ENCODE measurements at places on chromosomes 1 and 21. TPM values are rescaled to one million over a fixed set of nuclear protein-coding genes. Genes with fewer than 3 reads are reported as not detected.

- peaks cover 6% of the 10 kb centered on the region for H3K4me1 ChIP-seq
- no peaks in the 10 kb centered on the region for H3K36me3 ChIP-seq
- DNase-seq: peak; percentile 27
- H3K4me3 ChIP-seq: peak within 1 kb of the TSS; percentile 29
Measured at GRCh38 chr1:22143065-22144033, at the start of gene WNT4. Gene WNT4 (minus strand): TSS chr1:22143097. CDS start chr1:22142922, 175 bp downstream.

DNA sequence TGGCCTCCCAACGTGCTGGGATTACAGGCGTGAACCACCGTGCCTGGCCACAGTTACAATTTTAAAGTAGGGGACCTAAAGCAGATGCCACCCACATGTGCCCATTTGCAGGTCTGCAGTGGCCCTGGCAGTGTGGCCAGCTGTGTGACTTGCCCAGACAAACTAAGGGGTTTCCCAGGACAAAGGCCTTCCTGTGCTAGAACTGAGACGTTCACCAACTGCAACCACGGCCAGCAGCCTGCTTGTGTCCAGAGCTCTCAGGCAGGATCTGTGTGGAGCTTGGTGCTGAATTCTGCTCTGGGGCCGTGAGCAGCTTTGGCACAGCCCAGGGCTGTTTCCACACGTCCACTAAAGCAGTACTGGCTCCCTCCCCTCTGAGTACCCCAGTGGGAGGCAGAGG is 10.6 kb upstream of the PTTG1IP start:
- H3K4me1 ChIP-seq: peaks cover 21% of the 10 kb centered on the region
- H3K36me3 ChIP-seq: peaks cover 2% of the 10 kb centered on the region
- no peak overlapping the region for H3K4me3 ChIP-seq
- H3K27ac ChIP-seq: no peak overlapping the region

DNA sequence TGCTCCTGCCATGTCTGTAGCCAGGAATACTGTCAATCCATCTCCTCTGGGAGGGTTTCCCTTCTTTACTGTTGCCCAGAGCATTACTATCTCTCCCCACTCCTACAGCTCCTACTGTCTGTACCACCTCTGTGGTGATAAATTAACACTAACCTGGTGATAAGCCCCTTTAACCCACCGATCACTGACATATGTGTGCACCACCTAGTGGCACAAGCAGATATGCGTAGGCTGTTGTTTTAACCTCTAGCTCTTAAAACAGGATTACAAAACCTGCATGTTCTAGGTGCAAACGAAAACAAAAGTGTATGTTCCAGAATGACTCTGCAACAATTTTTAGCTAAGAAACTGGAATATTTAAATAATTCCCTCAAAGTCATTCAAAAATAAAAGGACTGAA is 93.9 kb upstream of the BEND5 start:
- H3K27me3 ChIP-seq: peaks cover 1% of the 10 kb centered on the region
- no peaks in the 10 kb centered on the region for H3K4me1 ChIP-seq
- no peak overlapping the region for H3K4me3 ChIP-seq
- no peak for DNase-seq

- no peak overlapping the region for H3K4me3 ChIP-seq
- H3K4me1 ChIP-seq: peaks cover 4% of the 10 kb centered on the region
- DNase-seq: no peak
- H3K36me3 ChIP-seq: no peaks in the 10 kb centered on the region
Measured at GRCh38 chr1:8746554-8746953, 70.9 kb downstream of the RERE start.

DNA sequence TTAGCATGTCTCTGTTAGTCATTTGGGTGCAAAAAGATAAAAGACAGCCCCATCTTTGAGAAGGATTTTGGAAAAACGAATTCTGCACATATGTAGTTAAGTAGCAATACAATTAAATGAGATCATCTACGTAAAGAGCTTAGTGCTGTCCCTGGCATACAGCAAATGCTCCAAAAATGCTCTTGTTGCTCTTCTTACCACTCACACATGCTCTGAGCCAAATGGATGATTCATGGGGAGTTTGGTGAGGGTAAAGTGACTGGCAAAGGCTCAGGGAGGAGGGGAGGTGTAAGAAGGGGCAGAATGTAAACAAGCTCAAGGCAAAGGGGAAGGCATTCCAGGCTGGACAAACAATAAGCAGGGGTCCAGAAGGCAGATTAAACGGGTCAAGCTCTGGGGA is 191.9 kb downstream of the AK5 start:
- no peaks in the 10 kb centered on the region for H3K4me1 ChIP-seq
- H3K27me3 ChIP-seq: no peaks in the 10 kb centered on the region
- H3K36me3 ChIP-seq: peaks cover 5% of the 10 kb centered on the region

DNA sequence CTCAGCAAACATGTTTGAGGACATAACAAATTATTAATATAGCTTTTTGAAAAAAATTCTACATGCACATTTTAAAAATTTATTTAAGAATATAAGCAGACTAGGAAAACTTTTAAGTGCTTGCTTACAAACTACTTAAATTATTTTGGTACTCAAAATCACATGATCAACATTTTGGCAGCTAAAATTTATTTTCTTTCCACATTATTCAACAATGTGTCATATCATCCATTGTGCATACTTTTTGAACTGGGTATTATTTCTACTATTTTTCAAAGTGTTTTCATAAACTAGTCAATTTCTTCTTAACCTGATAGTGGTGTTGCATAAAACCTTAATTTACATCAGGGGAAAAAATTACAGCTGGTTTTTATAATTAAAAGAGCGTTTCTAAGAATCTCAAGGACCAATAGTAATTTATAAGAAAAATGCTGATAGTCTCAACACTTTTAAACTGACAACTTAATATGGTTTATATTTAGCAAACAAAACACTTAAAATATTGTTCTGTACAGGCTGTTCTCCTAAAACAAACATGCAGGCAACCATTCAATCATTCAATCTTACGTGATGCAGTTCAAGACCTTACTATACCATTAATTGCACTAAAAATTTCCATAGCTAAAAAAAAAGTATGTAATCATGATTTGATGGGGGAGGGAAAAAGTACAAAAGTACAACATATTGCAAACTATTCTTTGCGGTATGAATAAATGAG is 105.0 kb downstream of the GPATCH2 start:
- no peak for DNase-seq
- no peak overlapping the region for H3K27ac ChIP-seq
- H3K4me3 ChIP-seq: no peak overlapping the region
- H3K27me3 ChIP-seq: no peaks in the 10 kb centered on the region

DNA sequence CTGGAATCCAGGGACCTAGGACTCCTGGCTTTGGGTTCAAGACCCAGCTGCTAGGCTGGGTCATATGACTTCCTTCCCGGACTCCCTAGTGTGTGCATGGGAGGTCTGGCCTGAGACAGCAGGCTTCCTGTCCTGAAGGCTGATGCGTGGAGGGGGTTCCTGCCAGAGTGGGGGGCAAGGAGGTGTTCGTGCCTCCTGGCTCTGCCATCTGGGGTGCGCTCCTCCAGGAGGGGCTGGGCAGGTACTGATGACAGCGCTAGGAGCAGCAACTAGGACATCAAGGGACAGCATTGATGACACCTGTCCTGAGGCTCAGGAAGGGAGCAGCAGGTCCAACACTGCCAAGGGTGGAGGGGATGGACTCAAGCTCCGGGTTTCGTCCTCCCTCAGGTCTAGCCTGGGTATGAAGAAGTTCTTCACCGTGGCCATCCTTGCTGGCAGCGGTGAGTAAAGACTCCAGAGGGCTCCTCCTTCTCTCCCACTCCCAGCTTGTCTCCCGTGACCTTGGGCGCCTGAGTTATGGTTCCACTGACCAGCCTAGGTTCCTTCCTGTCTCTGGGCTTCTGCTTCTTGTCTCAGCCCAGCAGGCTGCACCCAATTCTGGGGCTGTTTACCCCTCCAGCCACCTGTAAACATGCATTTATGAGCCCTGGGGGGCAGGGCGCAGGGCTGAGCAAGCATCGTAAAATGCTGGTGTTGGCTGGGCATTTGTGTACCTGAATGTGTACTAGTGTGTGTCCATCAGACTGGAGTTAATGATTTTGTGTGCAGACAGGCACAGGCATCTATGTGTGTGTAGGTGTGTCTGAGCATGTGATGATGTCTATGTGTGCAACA is 871 bp downstream of the PLA2G2F start:
- H3K4me1 ChIP-seq: no peaks in the 10 kb centered on the region
- no peak overlapping the region for H3K4me3 ChIP-seq
- H3K36me3 ChIP-seq: no peaks in the 10 kb centered on the region
- no peak overlapping the region for H3K27ac ChIP-seq
- H3K27me3 ChIP-seq: peaks cover 8% of the 10 kb centered on the region

DNA sequence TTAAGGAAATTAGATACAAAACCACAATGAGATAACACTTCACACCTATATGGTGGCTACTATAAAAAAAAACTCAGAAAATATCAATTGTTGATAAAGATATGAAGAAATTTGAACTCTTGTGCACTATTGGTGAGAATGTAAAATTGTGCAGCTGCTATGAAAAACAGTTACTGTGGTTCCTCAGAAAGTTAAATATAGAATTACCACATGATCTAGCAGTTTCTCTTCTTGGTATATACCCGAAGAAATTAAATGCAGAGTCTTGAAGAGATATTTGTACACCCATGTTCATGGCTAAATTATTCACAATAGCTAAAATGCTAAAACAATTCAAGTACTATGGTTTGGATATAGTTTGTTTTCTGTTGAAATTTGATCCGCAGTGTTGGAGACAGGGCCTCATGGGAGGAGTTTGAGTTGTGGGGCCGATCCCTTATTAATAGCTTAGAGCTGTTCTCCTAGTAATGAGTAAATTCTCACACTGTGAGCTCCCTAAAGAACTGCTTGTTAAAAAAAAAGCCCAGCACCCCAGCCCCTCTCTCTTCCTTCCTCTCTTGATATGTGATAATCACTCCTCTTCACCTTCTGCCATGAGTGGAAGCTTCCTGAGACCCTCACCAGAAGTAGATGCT is 1412.1 kb downstream of the PLA2G4A start:
- H3K27ac ChIP-seq: no peak overlapping the region
- no peak overlapping the region for H3K4me3 ChIP-seq
- DNase-seq: no peak

DNA sequence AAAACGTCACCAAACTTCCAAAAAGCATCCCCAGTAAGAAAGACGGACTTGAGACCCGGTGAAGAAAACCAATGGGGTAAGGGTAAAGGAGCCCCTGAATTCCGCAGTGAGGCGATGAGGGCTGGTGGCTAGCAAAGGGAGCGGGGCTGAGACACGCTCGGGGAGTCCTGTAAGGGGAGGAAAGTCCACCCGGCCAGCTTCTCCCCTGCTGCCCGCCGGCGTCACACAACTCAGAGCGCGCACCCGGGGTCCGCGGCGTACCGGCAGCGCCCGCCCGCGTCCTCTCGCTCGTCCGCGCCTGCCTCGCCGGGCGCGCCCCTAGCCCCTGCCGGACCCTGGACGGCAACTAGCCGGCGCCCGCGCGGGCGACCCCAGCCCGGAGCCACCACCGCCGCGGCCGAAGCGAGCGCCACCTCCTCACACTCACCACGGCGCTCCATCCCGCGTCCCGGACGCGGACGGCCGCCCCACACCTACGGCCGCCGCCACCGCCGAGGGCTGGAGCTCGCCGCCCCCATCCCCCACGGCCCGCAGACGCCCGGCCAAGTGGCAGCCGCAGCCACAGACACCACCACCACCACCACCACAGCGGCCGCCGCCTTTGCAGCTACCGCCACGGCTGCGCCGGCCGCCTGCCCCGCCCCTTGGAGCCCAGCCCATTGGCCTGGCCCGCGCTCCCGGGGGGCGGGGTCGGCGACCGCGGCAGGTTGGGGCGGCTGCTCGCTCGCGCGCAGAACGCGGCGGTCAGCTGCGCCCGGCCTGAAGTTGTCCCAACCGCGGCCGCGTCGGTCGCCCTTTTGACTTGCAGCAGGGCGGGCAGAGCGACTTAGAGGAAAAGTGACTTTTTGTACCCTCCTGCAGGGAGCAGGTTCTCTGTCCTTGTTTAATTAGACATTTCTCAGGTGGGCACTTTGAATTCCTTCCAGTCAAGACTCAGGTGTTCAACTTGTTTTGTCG is 10.0 kb upstream of the ARHGAP29 start:
- H3K27ac ChIP-seq: no peak overlapping the region
- peaks cover 2% of the 10 kb centered on the region for H3K36me3 ChIP-seq
- H3K4me3 ChIP-seq: peak overlapping the region; percentile 73
- DNase-seq: peak; percentile 36

- H3K4me3 ChIP-seq: no peak overlapping the region
- H3K27me3 ChIP-seq: no peaks in the 10 kb centered on the region
- H3K27ac ChIP-seq: no peak overlapping the region
- no peak for DNase-seq
- H3K36me3 ChIP-seq: no peaks in the 10 kb centered on the region
Measured at GRCh38 chr1:208536212-208536611, 292.0 kb upstream of the PLXNA2 start.

DNA sequence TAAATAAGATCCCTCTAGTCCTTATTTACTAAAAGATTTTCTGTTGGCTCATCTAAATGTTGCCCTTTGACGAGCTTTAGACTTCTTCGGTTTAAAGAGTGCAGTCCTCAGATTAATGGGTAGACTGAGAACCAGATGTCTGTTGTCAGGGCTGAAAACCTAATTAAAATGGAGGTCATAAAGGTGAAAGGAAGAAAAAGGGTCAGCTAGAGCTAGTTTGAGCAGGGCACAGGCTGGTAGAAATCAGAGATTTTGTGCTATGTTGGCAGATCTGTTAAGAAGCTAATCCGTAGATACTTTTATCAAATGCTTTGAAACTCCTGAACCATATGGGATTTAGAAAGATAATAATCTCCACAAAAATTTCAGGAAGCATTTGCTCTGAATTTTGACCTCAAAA is 959.0 kb downstream of the PLA2G4A start:
- H3K27me3 ChIP-seq: no peaks in the 10 kb centered on the region
- no peaks in the 10 kb centered on the region for H3K4me1 ChIP-seq
- DNase-seq: no peak

OR2T35 gene
- not detected for total RNA-seq

- DNase-seq: no peak
- H3K27ac ChIP-seq: no peak overlapping the region
- peaks cover 2% of the 10 kb centered on the region for H3K4me1 ChIP-seq
- H3K27me3 ChIP-seq: peaks cover 14% of the 10 kb centered on the region
- H3K4me3 ChIP-seq: no peak overlapping the region
Measured at GRCh38 chr1:201916649-201917249, 28.1 kb downstream of the SHISA4 start.

ADAM30 gene
- total RNA-seq: not detected

DNA sequence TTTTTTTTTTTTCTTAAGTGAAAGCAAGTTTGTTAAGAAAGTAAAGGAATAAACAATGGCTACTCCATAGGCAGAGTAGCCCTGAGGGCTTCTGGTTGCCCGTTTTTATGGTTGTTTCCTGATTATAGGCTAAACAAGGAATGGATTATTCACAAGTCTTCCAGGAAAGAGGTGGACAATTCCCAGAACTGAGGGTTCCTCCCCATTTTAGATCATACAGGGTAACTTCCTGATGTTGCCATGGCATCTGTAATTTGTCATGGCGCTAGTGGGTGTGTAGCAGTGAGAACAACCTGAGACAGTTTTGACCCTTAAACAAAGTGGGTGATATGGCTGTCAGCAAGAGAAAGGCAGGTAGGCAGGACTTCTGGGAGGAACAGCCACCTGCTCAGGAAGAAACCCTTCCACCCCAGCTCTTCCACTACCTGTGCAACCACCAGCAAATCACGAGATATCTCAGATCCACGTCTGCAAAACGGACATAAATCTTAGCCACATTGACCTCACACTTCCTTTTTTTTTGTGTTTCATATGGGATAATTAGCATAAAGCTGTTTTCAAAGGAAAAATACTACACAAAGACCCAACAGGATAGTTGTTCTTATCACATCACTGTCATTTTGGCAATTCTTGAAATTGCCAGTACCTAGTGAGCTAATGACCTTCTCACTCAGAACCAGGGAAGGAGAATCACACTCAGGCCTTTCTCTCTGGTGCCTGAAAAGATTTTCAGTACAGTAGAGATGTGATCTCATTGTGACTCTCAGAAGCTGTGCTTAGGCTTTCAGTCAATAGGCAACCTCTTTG is 34.8 kb upstream of the DUSP10 start:
- H3K27ac ChIP-seq: peak overlapping the region; percentile 79
- no peaks in the 10 kb centered on the region for H3K36me3 ChIP-seq
- H3K4me3 ChIP-seq: no peak overlapping the region
- H3K4me1 ChIP-seq: peaks cover 64% of the 10 kb centered on the region

ACTA1 gene
- total RNA-seq: not detected
